ENCODE measurements at places on chromosomes 11 and 22.

DNA sequence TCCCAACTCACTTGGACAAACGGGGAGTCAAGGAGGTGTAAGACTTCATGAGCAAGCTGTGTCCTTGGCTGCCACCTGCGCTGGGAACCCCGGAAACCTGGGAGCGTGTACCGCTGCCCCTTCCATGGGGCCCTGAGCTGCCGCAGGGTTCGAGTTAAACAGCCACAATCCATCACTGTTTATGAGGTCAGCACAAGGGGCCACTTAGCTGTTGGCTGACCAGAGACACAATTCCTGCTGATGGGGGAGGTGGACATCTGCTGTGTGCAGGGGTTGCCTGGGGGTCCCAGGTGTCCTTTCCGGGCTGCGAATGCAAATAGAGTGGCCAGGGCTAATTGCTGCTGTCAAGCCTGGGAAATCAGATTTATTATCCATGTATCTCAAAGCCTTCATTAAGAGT lies 549.3 kb downstream of the BRD1 start:
- no peak for DNase-seq

GRCh38 chr11:83666149-83666548 lies 380.0 kb upstream of the CCDC90B start:
- DNase-seq, result no peak

- no peak for DNase-seq
Measured at GRCh38 chr11:93229876-93230275, 32.1 kb upstream of the SLC36A4 start.

DNA sequence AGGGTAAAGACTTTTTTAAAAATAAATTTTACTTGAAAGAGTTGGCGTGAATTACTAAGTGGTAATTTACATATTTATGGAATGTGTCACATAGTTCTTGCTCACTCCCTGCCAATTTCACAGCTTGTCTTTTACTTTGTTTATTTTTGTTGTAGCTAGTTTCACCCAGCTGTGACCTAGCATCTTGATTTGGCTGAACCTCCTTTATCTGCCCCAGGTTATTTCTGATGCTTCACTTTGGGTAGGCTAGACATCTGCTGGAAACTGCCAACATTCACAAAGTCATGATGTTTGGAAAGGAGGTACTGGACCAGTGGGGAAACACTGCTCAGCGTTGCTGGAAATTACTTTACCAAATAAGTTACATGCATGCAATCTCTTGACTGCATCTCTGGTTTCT lies 1676.0 kb upstream of the RAG2 start:
- no peak for DNase-seq

DNA sequence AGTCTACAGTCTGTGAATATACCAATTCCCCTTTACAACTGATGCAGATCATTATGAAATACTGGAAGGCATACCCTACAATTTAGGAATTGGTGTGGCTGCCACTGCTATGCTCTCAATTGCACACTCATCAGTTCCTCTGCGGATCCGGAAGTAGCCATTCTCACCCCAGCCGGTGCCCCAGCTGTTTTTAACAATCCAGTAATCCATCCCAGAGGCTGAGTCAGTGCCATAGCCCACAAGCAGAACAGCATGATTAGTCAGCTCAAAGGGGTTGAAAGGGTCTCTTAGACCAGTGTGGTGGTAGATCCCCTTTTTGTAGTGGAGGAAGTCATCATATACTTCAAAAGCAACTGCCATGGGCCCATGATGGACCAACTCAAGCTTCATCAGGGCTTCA lies 43.6 kb downstream of the CTSC start:
- DNase-seq, result no peak

All from stimulated activated CD4-positive, alpha-beta T cell treated with anti-CD3 and anti-CD28 coated beads, TNF-alpha, amount 100 ng/mL, for 1 hour (primary cell).